Naive thymus-derived CD8-positive, alpha-beta T cell (primary cell): ENCODE measurements at places on chromosomes 4 and X.

DNA sequence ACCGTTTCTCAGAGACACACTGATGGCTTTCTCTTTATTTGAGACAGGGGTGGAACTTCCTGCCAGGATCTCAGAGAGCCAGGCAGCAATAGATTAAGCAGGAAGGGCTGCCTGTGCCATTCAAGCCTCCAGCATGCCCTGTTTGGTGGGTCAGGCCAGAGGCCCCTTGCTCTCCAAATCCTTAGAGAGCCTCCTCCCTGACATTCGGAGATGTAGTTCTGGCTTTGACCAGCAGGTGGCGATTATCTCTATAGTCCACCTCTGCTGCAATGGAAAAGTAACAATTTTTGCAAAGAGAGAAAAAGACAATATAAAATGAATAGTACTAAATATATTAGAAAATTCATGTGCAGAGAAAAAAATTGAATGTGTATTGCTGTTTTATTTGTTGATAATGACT, 93.9 kb downstream of the NXF2B start:
- peak; percentile 50 for DNase-seq

GRCh38 chrX:926070-926469, 286.4 kb downstream of the CRLF2 start:
- DNase-seq = no peak

DNA sequence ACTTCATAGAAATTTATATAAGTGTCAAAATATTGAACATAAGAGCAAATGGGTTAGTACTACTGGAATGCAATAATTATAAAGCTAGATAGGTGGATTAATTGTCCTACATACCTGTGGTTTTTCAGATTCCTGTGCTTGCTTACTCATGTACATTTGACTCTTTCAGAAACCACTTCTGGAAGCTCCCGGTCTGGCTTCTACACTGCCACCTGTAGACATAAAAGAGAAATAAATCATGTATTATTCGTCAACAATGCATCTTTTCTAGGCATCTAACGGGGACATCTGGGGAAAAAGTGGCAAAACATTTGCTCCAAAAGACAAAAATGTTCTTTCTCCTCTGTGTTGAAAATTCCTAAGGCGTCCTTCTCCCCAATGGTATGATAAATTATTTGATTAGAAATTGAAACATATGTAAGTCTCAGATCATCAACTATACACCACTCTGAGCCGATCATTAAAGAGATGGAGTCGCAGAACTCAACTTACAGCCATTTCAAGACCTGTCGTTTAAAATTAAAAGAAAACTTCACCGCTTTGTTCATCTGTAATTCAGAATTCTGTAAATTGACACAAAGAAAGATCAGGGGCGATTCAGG, 648.7 kb upstream of the DIPK2B start:
- peak; percentile 57 for DNase-seq

DNA sequence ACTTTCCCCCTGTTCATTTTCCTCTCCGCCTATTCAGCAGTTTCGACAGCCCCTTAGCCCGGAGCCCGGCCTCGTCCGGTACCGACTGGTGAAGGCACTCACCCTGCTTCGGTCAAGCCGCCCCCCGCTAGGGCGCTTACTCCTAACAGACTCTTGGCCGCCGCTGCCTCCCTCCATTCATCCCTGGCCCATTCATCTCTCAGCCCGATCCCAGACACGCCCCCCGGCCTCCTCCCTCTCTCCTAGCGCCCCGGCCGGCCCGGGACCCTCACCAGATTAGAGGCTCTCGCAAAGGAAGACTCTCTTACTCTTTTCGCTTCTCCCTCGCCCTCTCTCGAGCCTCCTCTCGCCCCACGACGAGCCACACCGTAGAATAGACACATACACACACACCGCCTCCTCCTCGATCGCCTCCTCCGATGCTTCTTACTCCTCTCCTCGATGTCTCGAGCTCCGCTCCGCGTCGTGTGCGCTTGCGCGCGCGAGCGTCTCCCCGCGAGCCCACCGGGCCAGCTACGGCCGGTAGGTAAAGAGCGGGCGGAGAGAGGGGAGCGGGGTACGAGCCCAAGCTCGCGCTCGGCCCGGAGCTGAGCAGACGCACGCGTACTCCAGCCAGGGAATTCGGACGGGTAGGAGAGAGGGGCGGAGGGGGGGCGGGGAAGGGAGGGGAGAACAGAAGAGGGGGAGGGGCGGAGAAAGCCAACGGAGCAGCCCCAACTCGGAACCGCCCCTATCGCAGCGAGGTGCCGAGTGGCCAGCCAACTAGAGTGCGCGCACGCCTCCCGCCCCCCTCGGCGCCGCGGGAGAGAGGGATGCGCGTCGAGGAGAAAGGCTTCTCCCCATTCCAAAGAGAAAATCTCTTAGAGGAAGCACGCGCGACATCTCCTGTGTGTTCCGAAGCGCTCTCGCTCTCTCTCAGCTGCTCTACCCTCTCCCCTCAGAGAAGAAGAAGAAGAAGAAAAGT, at the start of gene WNK3:
TSS of gene WNK3 (minus strand) at position 633 of the 964 bp plus-strand sequence.
- DNase-seq = peak; percentile 29

GRCh38 chrX:136589966-136590365, 58.0 kb downstream of the VGLL1 start:
- DNase-seq = no peak

GRCh38 chr4:101252721-101253120, 94.6 kb downstream of the PPP3CA start:
- no peak for DNase-seq

DNA sequence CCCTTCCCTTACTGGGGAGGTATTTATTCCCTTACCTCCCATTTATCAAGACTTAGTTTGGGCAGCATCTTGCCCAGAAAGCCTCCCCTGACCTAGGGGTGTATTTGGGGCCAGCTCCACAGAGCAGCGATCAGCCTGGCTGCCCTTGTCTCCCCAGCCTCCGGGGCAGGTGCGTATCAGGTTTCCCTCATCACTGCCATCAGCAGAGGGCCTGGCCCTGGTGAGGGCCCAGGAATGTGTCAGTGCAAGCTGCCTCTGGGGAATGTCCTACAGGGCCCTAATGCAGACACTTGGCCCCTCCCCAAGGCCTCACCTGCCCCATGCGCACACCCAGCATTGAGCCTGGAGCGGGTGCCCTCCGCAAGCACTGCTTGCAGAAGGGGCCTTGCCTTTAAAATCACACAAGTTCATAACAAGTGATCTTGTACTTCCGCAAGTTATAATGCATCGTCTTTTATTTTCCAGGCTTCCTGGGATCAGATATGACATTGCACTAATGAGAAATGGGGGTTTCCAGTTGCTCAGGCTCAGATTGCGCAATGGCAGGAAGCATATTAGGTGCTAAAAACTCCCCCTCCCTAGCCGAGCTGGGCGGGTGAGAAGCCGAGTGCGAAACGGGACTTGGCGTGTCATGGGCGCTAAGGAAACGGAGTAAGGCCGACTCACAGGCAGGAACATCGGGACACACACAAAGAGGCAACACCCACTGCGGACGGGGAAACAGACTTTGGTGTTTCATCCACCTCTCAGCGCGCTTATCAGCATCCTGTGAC, 25.4 kb upstream of the AFAP1 start:
- DNase-seq = peak; percentile 42

DNA sequence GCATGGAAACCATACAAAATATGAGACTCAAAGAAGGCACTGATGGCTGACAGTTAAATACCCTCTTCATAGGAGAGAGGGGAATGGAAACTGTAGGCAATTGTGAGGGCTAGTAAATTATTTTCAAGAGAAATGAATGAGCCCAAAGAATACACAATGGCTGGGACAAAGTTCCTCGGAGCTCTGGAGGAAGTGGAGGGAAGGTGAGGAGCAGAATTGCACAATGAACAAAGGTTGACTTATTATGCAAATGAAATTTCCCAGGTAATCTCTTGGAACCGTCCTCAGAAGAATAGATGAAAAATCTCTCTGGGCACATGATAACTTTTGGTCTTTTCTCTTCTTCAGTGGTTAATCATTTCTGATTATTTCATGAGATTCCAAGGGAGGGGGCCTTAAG, 202.6 kb upstream of the VCX start:
- no peak for DNase-seq

GRCh38 chrX:66410806-66411205, 228.1 kb downstream of the EDA2R start:
- no peak for DNase-seq

GRCh38 chr4:185479507-185479971, 8.0 kb upstream of the CCDC110 start:
- DNase-seq = no peak

DNA sequence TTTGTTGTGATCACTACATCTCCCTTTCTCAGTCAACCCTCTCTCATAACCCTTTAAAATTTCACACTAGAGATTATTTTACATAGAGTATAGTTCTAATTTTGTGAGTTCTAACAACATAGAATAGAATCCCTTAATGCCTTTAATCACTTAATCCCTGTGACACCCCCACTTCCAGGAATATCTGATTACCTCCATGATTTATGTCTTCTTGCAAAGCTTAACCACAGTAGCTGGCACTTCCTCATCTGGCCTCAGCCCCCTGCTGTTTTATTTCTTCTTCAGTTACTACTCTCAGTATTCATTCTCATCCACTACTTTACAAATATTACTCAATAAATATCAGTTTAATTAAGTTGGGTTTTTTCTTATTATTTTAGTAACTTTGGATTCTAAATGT, 340.9 kb downstream of the CENPC start:
- no peak for DNase-seq

DNA sequence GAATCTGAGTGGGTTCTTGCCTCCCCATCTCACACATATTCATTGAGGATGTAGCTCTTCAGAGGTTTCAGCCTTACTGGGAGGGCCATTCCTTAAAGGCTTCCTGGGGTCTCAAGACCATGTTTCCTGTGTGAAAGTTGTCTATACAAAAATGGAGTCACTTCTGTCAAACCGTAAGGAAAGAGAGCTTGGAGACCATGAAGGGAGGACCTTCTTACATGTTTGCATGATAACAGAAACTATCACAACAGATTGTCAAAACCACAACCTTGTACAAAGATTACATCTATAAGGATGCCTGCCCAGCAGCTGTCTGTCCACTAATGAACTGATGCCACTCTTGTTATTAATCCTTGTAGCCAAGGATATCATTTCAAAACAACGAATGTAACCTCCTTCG, 139.3 kb downstream of the PDE5A start:
- no peak for DNase-seq

- DNase-seq = no peak
Observed at GRCh38 chr4:136562834-136563233, 969.5 kb downstream of the PCDH18 start.

GRCh38 chr4:6776920-6777635, 5.4 kb upstream of the KIAA0232 start:
- no peak for DNase-seq

DNA sequence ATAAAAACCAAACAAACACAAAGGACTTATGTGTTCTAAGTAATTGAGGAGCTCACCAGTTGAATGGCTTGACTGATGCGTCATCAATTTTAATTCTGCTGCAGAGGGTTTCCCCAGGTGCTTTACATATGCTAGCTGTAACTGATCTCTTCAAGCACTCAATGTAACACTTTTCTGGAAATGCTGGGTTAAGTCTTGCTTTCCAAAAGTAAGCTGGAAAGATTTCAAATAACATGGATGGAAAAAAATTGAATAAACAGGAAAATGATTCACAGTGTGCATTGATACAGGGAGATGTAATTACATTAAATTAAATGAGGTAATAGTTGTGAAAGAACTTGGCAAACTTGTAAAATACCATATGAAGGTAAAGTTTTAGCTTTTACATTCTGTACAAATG, 186.7 kb upstream of the WDFY3 start:
- DNase-seq = no peak

DNA sequence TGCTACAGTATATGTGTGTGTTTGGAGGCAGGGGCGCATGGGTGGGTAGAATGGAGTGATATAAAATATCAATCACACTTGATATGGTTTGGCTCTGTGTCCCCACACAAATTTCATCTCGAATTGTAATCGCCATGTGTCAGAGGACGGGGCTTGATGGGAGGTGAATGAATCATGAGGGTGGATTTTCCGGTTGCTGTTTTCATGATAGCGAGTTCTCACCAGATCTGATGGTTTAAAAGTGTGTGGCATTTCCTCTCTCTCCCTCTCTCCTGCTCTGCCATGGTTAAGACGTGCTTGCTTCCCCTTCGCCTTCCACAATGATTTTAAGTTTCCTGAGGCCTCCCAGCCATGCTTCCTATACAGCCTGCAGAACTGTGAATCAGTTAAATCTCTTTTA, 14.8 kb downstream of the SOWAHB start:
- no peak for DNase-seq

DNA sequence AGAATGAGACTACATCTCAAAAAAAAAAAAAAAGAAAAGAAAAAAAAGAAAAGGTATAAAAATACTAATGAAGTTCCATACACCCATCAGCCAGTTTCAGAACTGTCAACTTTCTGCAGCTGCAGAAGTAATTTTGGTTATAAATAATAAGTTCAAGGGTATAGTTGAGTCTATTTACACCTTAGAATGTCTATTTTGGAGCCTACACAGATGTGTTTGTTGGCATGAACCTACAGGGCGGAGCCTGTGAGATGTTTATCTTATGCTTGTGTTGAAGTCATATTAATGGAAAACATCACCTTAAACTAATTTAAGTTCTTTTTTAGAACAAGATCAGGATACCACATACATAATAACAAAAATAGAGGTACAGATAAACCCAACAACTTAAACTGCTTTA, 85.8 kb downstream of the RAPGEF2 start:
- DNase-seq = no peak

DNA sequence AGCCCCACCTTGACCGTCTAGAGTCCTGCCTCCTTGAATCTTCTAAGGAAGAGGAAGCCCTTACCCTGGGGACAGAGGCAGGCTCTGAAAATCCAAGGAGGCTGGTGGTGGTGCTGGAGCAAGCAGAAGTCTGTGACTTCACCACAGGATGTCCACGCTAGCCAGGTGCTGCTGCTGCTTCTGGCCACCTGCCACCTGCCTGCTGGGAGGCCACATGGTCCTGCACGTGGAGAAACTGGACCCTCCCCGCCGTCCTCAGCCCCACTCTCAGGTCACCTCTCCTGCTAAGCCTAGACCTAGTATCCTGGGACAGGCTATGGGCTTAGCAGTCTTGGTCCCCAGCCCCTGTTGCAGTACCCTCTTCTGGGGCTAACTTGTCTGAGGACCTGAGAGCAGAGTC, 15.8 kb downstream of the TMEM31 start:
- no peak for DNase-seq

DNA sequence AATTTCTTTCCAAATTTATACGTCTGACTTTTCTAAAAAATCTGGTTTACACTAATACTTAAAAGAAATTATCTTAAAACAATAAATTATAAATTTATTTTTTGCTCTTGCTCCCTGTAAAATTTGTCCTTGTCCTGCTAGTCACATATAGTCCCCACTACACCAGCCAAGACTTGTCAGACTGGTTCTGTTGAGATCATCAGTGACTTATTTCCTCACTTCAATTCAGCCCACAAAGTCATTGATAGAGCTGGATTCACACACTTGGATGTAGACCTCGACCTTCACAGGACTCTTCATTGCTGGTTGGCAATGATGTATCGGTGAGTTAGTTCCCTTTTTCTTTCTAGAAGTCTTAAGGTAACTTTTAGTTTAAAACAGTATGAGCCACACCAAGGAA, at the start of gene TMPRSS11E:
TSS of gene TMPRSS11E (plus strand) at position 263 of the 400 bp plus-strand sequence. CDS start at position 313, 50 bp downstream.
- DNase-seq = no peak

- no peak for DNase-seq
Observed at GRCh38 chr4:141702472-141703182, 66.2 kb downstream of the IL15 start.
